ENCODE measurements at places on chromosomes 2 and 18.

GRCh38 chr2:98901702-98902101, 34.3 kb downstream of the CRACDL start:
- DNase-seq: no peak

DNA sequence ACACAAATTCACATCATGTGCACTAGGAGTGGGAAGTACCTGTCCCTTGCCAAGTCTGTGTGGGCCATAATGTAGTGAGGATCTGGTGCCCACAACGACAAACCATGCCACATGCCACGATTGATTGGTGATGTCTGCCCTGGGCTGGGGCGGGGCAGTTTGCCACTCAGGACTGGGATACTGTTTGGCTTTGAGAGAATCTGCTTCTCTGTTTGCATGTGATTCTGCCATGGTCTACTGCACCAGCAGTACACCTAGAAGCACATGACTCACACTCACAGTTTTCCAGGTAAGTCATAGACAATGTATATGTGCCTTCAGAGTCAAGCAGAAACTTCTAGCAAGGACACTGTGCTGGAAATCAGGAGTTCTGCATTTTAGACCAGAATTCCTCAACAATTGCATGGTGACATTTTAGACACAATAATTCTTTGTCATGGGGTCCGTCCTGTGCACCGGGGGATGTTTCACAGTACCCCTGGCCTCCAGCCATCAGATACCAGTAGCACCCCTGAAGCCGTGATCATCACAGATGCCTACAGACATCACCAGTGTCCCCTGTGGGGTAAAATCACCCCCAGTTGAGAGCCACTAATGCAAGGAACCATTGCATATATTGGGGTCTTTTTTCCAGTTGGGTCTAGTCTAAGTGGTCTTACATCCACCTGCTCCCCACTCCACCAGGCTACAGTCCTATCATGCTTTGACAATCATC, 278.3 kb downstream of the EIPR1 start:
- no peak for DNase-seq

DNA sequence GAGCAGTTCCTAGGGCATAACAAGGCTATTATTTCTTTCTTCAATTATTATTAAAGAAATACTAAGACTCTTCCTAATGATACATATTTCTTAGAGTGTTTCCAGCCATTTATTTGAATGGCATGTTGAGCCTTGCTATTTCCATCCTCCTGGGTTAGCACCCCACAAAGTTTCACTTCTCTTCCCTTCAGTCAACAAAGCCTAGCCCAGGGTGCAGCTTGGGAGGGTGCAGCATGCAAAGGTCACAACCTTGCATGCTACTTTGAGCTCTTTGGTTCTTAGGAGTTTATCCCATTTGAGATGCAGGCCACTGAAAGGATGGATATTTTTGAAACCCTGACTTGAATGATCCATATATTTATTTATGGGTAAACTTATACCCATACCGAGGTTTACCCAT, 454.4 kb upstream of the MEIS1 start:
- DNase-seq: no peak

DNA sequence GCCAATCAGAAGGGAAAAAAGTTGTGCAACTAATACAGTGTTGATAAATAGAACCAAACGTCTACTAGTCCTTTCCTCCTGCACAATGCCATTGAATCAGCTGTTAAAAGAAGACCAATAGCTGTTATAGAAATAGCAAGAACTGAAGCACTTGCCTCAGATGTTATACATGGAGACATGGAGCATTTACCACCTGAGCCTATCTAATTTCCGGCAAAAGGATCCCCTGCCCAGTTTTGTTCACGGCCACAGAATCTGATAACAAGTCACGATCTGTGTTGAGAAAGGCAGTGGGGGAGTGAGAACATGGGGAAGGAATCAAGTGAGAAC, 285.4 kb downstream of the ZEB2 start:
- DNase-seq: no peak

GRCh38 chr2:206164261-206164862, 4.7 kb downstream of the EEF1B2 start:
- DNase-seq: peak; percentile 20

GRCh38 chr2:154960802-154961583, 262.5 kb downstream of the KCNJ3 start:
- no peak for DNase-seq

Data from PC-9 (cell line).